Activated CD4-positive, alpha-beta T cell treated with anti-CD3 and anti-CD28 coated beads for 24 hours (primary cell): ENCODE measurements at places on chromosomes 11 and 22.

DNA sequence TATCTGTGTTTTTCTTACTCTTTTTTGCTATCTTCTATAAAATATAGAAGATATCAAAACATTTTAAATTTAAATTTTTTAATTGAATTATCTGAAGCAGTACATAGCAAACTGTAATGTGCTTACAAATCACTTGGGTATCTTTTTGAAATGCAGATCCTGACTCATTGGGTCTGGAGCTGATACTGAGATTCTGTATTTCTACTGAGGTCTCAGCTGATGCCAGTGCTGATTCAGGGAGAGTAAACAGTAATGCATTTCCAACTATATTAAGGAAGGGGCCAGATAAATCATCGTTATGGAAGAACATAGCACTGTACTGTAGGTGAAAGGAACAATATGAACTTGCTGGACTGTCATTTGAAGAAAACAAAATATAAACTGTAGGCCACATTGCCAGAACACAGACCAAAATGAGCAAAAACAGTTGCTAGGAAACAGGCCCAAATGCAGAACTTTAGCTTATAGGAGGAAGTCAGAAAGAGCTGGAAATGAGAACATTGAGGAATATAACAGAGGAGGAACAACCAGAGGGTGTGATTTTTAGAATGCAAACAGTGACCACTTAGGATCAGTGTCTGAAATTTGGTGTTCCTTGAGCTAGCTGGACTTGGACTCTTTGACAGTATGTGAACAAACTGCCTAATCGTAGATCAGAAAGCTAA is 3.3 kb downstream of the ARL14EP start:
- no peak for DNase-seq

GRCh38 chr11:102912482-102912830 is 37.7 kb upstream of the MMP12 start:
- no peak for DNase-seq

GRCh38 chr22:23549198-23549595 is 30.9 kb downstream of the IGLL1 start:
- DNase-seq: no peak

GRCh38 chr11:70608568-70609470 is 210.5 kb downstream of the CTTN start:
- DNase-seq: no peak
